ENCODE measurements at places on chromosomes 3 and 15.

DNA sequence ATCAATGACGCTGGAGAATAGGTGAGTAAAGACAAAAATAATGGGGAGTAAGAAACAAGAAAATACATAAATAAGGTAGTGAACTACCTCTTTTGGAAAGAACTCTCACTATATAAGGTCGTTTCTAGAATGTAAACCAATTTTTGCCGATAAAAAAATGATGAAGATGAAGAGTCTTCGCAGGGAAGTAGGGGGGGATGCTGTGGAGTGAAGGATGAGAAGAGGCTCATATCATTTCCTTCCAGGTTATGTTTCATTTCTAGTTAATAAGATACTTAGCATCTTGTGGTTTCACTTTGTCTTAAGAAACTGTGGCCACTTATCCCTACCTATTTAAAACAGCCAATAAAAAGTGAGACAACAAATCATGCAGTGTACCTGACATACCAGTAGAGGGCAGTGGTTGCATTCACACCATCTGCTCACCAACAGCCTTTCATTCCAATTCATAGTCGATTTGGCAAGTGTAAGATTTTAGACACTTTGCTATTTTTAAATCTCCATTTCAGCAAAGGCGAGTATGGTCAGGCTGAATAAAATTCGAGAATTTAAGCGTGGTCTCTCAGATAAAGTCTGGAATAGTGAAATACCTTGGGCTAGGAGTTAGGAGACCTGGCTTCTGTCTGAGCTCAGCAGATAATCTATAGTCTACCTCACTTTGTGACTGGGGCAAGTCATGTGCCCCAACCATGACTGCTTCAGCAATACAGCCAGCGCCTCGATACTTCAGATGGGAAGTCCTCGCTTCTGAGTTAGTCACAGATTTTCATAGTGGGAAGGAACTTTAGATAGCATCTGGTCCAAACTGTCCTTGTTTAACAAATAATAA is 28.9 kb upstream of the ICE2 start:
- peak; percentile 89 for DNase-seq

GRCh38 chr3:132626955-132627354 is 29.9 kb downstream of the ACKR4 start:
- no peak for DNase-seq

DNA sequence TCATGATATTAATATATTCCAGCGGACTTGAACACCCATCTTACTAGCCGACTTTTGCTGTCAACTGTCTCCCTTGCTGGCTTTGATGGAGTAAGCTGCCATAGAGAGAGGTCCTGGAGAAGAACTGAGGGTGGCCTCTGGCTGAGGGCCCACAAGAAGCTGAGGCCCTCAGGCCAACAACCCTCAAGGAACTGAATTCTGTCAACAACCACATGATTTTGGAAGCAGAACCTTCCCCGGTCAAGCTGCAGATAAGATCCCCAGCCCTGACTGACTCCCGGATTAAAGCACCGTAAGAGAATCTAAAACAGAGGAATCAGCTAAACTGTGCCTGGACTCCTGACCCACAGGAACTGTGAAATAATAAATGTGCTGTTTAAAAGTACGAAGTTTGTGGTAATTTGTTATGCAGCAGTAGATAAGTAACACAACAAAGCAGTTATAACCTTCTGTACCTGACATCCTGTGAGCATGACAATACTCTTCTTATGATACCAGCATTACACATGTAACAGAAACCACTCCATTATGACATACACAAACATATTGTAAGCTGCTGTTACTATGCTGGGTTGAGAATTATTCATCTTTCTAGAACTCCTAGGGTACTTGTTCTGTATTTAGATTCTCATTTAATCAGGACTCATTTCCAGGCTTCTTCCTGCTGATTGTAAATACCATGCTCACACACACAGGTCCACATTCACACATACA is 66.2 kb downstream of the HES1 start:
- no peak for DNase-seq

GRCh38 chr15:86611417-86612040 is 531.9 kb downstream of the AGBL1 start:
- no peak for DNase-seq

DNA sequence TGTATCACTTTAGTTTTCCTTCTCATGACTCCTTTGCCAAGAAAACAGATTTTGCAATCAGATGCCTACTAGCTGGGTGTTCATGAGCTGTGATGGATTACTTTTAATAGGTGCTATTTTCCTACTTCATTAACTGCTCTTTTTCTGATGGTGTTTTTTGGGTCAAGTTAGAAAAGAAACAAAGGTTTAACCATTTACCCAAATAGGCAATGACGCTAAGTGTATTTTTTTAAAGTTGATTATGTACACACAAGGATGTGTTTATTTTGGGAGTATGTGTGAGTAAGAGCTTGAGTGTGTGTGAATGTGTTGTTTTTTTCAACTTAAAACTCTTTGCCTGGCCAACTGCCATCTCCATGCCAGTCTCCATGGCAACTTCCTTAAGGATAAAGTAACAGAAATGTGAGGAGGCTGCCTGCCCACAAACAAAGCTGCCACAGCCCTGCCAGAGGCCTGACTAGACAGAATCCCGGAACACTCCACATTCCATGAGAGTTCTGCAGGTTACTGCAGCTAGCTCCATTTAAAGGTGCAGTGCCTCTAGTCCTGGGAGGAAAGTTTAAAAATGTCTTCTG is 215.6 kb upstream of the RBMS3 start:
- no peak for DNase-seq

DNA sequence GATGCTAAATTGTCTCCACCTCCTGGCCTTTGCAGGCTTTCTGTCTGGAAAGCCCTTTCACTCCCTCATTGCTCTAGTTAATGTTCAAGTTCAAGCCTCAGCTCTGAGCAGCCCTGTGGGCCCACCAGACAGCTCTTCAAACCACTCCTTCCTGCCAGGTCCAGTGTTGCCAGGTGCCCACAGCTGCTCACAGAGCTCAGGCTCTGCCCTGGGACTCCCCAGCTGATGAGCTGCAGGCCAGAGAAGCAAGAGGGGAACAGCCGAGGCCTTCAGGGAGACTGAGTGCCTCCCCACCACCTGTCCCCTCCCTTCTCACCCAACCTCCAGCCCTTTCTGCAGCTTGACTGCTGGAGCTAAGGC is 1.3 kb upstream of the ZBTB47 start:
- DNase-seq, result no peak

GRCh38 chr15:74229686-74230085 is 6.4 kb upstream of the CCDC33 start:
- no peak for DNase-seq

DNA sequence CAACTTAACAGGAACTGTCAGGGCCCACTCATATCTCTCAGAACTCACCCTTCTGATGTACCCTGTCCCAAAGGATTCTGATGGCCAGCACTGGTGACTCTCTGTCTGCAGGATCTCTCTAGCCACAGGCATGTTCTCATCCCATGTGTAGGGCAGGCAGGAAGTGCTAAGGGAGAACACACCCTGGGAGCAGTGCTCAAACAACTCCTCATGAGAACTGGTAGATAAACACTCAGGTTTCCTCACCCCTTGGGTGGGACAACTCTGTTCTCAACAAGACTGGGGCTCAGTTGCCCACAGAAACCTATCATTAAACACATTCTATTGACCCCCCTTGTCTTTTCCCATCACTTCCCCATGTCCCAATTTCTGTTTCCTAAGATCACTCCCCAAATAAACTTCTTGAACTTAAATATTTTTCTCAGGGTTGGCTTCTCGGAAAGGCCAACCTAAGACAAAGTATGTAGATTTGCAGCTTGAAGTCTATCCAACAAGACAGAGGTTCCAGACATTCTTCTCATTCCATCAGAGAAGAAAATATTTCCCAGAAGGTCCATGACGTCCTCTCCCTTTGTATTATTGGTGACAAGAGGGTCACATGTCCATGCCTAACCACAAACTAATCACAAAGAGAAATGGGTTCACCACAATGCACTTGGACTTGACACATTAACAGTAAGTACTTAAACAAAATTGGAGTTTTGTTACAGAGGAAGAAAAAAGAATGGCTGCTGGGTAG is 276.6 kb upstream of the GADL1 start:
- no peak for DNase-seq

GRCh38 chr3:15160662-15161061 is 45.4 kb upstream of the CAPN7 start:
- DNase-seq, result no peak

- no peak for DNase-seq
Observed at GRCh38 chr3:74661672-74662071, 47.2 kb upstream of the CNTN3 start.

DNA sequence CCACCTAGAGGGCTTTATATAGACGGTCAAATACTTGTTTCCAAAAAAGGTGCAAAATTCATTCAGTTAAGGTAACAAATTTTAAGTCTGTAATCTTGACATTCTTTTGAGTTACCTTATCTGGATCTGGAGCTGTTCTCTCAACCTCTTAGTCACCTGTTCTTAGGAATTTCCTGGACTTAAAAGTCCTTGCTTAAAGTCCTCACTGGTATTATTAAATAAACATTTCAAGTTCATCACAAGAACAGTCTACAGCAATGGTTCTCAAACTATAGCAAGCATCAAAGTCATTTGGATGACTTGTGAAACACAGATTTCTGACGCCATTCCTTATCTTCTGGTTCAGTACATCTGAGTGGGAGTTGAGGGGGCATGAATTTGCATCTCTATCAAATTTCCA is 122.9 kb upstream of the GOLIM4 start:
- DNase-seq, result no peak

DNA sequence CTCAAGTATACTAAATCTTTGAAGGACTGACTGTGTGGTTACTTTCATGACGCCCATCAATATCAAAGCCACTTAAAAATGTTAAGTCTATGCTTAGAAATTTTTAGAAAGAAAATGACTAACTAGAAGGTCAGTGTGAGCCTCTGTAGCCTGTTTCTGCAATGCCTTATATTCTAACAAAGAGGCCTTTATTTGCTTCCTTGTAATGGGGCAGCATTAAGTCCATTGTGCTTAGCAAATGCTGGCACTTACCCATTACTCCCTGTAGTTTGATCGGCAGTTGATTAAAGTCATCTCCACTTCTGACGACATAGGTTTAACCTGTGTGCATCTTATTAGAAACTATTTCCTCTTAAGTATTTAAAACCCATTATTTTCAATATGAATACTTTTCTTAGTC is 91.6 kb upstream of the FAM98B start:
- DNase-seq, result no peak

GRCh38 chr3:117483839-117484238 is 774.3 kb downstream of the TUSC7 start:
- DNase-seq, result no peak

DNA sequence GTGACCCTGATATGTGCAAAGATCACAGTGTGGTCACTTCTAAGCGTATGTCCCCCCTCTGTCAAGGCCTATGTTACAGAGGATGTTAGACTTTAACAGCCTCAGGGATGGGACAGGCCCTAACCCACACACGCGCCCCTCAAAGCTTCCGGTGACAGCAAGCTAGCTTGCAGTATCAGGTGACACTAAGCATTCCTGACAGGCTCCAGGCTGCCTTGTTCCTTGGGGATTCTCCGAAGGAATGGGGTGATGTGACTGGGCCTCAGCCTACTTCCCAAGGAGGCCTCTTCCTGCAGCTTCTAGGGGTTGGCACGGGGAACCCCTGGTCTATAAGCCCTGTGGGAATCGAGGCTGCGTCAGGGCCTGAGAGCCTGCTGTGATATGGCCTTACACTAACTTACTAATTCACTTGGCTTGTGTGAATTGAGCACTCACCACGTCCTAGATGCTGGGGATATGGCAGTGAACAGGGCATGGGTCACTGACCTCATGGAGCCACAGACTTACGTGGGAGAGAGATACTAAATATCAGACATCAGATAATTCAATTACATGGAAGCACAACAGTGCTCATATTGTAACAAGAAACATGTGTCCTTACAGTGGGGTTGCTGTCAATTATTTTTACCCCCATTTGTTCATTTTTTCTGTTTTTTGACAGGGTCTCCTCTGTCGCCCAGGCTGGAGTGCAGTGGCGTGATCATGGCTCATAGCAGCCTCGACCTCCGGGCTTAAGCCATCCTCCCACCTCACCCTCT is 11.4 kb upstream of the SPTBN5 start:
- no peak for DNase-seq

DNA sequence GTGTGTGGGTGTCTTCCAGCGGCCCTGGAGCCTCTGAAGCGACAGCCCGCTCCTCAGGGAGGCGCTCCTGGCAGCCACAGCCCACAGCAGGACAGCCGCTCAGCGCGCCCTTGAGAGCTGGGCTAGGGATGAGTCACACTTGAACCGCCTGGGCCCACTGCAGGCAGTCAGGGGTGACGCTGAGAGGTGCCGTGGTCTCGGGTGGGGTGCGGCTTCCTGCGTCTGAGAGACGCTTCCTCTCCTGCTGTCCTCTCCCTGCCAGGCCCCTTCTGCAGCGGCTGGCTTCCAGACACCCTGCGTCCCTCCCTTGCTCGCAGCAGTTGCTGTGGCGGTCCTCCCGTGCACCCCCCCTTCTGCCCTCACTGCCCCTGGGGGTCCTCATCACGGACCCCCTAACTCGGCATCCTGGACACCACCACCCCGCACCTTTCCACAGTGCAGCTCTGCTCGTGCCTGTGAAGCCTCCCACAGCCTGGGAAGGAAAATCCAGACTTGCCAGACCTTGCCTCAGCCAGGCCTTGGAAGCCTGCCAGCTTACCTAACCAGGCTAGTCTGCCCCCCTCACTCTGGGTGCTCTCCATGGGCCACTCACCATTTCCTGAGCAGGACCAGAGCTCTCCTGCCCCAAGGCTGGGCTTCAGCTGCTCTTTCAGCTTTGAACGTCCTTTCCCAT is 1.1 kb upstream of the SPTBN5 start:
- peak; percentile 91 for DNase-seq

- DNase-seq, result peak; percentile 20
Observed at GRCh38 chr15:81106560-81106959, 27.5 kb upstream of the CFAP161 start.

DNA sequence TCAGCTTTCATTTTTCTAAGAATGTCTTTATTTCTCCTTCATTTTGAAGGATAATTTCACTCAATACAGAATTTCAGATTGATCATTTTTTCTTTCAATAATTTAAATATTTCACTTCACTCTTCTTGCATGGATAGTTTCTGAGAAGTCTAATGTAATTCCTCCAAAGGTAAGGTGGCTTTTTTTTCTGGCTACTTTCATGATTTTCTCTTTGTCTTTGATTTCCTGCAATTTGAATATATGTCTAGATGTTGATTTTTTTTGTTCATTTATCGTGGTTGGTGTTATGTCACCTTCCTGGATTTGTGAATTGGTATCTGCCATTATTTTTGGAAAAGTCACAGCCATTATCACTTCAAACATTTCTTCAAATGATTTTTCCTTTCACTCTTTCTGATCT is 14.6 kb upstream of the MCF2L2 start:
- no peak for DNase-seq

DNA sequence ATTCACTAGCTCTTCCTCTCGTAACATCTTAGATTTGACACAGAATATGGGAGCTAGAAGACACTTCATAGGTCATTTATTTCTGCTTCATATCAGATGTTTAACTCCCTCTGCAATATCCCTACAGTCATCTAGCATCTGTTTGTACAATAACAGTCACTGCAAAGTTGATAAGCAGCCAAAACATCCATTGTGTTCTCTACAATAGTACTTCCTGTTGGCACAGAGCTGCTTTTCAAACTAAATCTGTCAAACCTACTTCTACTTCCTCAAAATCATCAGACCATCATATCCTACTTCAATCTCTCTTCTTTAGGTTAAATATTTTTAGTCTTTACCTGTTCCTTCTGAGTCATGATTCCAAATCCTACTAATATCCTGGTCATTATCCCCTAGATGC is 233.2 kb downstream of the FGF12 start:
- no peak for DNase-seq

All from CD4-positive, alpha-beta T cell (primary cell).